ENCODE measurements at places on chromosomes 4 and X.

DNA sequence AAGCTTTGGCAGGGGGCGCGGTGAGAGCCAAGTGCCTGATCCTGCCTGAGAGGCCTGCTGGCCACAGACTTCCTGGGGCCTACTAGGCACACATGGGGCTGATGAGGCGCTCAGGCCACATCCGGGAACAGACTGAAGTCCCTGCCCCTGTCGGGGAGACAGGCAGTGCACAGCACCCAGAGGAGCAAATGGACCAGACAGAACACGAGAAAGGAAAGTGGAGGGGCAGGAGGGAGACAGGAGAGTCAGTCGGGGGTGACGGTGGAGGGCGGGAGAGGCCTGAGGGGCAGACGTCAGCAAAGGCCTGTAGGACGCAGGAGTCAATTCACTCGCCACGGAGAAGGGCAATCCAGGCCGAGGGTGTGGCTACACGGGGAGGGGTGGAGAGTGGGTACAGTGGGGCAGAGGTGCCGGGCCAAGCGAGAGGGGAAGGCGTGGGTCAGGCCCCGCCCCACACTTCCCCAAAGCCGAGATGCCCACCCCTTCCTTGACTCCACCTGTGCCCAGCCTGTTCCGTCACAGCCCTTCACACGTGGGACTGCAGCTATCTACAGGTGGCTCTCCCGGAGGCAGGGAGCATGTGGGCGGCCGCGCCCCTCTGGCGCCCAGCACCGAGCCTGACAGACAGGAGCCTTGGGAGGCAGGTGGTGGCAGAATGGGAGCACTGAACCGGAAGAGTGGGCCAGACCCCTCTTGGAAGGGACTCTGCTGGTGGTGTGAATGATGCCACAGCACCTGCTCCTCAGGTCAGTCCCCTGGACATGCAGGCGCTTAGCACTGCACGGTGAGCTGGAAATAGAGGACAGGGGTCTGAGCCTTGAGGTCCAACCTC, 20.5 kb downstream of the NOP14 start:
- no peak for DNase-seq
- peaks cover 62% of the 10 kb centered on the region for H3K36me3 ChIP-seq
- H3K4me1 ChIP-seq, result no peaks in the 10 kb centered on the region

- H3K27ac ChIP-seq, result no peak overlapping the region
- no peaks in the 10 kb centered on the region for H3K27me3 ChIP-seq
- H3K36me3 ChIP-seq, result no peaks in the 10 kb centered on the region
Observed at GRCh38 chr4:98620087-98620784, 38.2 kb downstream of the TSPAN5 start.

DNA sequence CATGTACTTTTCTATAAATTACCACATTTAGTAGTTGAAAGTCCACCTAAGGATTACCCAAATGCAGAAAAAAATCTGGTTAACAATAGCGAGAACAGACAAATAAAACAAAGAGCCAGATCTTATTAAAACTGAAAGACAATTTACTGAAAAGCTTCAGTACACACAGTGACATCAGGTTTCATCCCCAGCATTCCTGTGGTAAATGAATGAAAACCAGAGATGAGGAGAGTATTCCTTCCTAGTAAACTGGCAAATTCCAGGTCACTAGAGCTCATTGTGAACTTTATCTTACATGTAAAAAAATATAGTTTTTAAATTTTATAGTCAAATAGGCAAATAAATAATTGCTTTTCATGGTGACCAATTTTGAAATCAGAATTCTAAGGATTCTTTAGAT, 1290.5 kb downstream of the ADGRL3 start:
- no peaks in the 10 kb centered on the region for H3K36me3 ChIP-seq
- no peak overlapping the region for H3K4me3 ChIP-seq
- H3K27me3 ChIP-seq, result no peaks in the 10 kb centered on the region
- H3K27ac ChIP-seq, result no peak overlapping the region

DNA sequence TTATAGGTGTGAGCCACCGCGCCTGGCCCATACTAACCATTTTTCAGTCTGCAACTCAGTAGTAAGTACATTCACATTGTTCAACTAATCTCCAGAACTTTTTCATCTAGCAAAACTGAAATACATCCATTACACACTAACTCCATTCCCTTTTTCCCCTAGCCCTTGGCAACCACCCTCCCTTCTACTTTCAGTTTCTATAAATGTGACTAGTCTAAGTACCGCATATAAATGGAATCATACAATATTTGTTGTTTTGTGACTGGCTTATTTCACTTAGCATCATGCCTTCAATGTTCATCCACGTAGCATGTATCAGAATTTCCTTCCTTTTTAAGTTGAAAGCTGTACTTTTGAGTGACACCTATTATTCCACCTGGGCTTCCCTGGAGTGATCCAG, 44.6 kb upstream of the SETD7 start:
- H3K36me3 ChIP-seq, result no peaks in the 10 kb centered on the region
- H3K27me3 ChIP-seq, result no peaks in the 10 kb centered on the region
- H3K4me1 ChIP-seq, result peaks cover 16% of the 10 kb centered on the region
- H3K27ac ChIP-seq, result no peak overlapping the region
- no peak overlapping the region for H3K4me3 ChIP-seq

- DNase-seq, result no peak
- H3K27ac ChIP-seq, result no peak overlapping the region
- no peaks in the 10 kb centered on the region for H3K4me1 ChIP-seq
- no peaks in the 10 kb centered on the region for H3K27me3 ChIP-seq
Observed at GRCh38 chrX:126485409-126485808, 67.2 kb downstream of the DCAF12L1 start.

DNA sequence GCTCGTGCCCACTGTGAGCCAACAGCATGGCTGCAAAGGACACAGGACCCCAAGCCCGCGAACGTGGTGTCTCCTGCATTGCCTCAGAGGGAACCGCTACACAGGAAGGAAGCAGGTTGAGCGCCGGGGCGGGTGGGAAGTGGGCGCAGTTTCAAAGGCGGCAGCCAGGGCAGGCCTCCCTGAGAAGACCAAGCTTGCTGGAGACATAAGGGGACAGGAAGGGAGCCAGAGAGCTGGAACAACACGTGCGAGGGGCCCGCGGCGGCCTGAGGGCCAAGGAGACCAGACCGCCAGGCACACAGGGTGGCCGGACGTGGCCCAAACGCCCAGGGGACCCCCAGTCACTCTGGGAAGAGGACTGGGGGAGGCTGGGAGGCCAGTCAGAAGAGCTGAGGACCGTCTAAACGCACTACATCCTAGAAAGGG, 32.0 kb downstream of the CTBP1 start:
- no peaks in the 10 kb centered on the region for H3K4me1 ChIP-seq
- H3K27ac ChIP-seq, result no peak overlapping the region
- peaks cover 7% of the 10 kb centered on the region for H3K36me3 ChIP-seq
- H3K27me3 ChIP-seq, result no peaks in the 10 kb centered on the region

DNA sequence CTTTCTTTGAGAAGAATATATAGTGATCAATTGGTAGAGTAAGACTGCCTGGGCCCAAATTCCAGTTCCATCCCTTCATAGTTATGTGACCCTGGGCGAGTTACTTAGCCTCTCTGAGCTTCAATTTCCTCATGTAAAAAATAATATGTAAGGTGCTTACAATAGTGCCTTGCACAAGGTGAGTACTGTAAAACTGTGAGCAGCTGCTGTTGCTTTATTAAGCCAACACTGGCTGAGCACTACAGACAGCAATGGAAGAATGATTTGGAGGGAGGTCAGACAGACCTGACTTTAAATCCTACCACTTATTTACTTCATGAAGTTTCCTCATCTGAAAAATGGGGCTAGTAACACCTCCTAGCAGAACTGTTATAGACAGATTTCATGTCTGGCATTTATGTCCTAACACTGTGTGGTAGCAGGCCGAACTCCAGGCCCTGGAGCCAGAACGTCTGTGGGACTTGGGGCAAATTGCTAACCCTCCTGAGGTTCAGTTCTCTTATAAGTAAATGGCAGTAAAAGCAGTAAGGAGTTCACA, 53.8 kb downstream of the RNF150 start:
- no peak for DNase-seq
- no peaks in the 10 kb centered on the region for H3K36me3 ChIP-seq
- H3K27ac ChIP-seq, result no peak overlapping the region

DNA sequence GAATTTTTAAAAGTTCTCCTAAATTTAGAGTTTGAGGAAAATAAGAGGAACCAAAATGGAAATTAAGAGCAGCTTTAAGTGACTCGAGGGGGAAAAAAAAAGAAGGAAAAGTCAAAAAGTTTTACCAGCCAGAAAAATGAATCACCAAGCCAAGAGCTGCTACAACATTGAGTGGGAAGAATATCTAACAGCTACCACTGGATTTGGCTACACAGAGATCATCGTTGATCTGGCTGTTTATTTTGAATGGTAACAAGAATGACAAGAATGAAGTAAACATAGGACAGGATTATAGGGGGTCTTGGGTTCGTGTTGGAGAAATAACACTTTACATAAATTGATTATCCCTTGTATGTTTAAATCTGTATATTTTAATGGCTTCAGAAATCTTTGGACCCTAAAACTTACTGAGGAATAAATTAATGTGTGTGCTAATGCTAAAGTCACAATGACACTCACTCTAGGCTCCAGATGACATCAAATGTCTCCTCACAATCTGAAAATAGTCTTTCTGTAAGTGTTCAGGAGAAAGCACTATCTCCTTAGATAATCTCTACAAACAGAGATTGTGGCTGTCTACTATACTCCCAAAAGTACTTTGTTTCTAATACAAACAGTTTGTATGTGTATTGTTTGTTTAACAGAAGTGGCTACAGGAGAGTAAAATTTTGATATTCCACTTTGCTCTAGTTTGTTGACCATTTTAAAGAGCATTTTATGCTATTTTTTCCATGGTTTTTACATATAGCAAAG, 3.1 kb upstream of the CSN3 start:
- H3K4me1 ChIP-seq, result no peaks in the 10 kb centered on the region
- H3K36me3 ChIP-seq, result no peaks in the 10 kb centered on the region
- DNase-seq, result no peak
- H3K27me3 ChIP-seq, result no peaks in the 10 kb centered on the region
- no peak overlapping the region for H3K27ac ChIP-seq

DNA sequence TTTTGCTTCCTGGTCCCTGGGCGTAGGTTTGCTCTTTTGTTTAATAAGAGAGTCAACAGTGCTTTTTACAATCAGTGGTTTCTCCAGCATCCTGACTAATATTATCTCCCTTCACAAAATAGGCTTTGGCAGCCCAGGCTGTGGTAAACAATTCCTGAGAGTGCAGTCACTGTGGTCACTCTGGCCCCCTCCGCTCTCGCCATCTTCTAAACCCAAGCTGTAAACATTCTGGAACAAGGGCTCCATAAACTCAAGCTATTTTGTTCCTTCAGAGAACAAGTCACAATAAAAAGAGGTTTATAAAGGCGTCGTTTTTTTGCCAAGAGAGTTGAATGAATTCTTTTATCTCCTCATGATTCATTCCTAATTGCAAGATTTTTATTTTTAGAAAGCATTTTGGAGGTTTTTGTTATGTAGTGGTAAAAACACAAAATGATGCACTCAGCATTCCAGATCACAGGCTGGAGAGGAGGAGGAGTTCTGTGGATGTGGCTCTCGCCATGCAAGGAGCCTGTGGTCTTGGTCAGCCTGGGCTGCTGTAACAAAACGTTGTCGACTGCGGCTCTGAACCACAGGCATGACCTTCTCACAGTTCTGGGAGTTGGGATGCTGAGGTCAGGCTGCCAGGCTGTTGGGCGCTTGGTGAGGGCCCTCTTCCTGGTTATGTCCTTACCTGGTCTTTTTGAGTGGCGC, 486.4 kb upstream of the FAT1 start:
- 0 out of 2 replicates have a peak, but pooled peaks cover 9% of the 10 kb centered on the region for H3K27me3 ChIP-seq
- H3K36me3 ChIP-seq, result no peaks in the 10 kb centered on the region
- peak; percentile 78 for DNase-seq

DNA sequence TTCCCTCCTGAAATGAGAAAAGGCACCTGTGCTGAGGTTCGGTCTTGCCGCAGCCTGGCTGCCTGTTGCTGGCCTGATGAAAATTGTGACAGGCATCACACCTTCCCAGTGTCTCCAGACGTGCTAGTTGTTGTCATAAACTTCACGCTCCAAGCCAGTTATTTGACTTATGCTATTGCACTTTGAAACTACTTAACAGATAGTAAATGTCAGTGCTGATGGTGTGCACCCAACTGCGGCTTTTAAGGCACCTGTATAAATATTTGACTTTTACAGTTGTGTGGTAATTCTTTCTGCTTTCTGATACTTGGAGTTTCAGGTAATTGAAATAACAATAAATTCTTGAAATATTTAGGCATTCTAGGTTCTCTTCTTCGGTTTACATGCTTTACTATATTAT, 1.8 kb downstream of the WWC2 start:
- no peak overlapping the region for H3K27ac ChIP-seq
- no peaks in the 10 kb centered on the region for H3K27me3 ChIP-seq
- DNase-seq, result no peak
- H3K36me3 ChIP-seq, result no peaks in the 10 kb centered on the region
- H3K4me3 ChIP-seq, result peak overlapping the region; percentile 86

- no peak overlapping the region for H3K4me3 ChIP-seq
- H3K27ac ChIP-seq, result no peak overlapping the region
- H3K27me3 ChIP-seq, result no peaks in the 10 kb centered on the region
- no peaks in the 10 kb centered on the region for H3K36me3 ChIP-seq
- H3K4me1 ChIP-seq, result no peaks in the 10 kb centered on the region
- peak; percentile 26 for DNase-seq
Observed at GRCh38 chr4:98232202-98232601, 29.0 kb upstream of the RAP1GDS1 start.

Data from GM23248 (cell line).